ENCODE measurements at places on chromosomes 1 and 21.

GRCh38 chr1:31755850-31756492, 8.2 kb downstream of the ADGRB2 start:
- no peak for DNase-seq

DNA sequence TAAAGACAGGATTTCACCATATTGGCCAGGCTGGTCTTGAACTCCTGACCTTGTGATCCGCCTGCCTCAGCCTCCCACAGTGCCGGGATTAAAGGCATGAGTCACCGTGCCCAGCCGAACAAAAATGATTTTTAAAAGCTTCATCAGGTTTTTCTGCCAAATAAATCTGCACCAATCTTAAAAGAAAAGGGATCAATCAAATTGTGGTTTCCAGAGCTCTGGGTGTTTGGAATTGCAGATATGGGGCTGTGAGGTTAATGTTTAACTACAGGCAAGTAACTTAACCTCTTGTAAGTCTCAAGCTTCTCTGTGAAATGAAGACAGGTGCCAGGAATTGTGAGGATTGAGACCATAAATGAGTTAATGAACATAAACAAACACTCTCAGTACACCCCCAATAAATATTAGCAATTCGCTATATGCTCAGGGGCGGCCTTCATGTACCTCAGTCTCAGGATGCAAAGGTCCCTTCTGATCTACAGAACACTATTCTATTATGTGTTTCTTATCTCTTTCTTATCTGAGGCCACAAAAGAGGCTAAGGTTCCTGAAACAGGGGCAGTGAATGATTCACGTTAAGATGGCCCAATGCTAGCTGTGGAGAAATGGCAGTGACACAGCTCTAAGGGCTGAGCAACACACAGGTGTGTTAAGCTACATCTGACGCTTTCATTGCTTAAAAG, 7.1 kb upstream of the GNPAT start:
- DNase-seq = no peak

- no peak for DNase-seq
These were observed 24.9 kb downstream of the PHGDH start for GRCh38 chr1:119736649-119737039.

- no peak for DNase-seq
These were observed 163.7 kb downstream of the NTPCR start for GRCh38 chr1:233114159-233114558.

GRCh38 chr1:20093940-20094391, 24.0 kb downstream of the PLA2G5 start:
- no peak for DNase-seq

GRCh38 chr1:189706594-189706993, 771.1 kb downstream of the BRINP3 start:
- DNase-seq = no peak

- no peak for DNase-seq
These were observed 165.1 kb downstream of the UCK2 start for GRCh38 chr1:165992533-165992932.

- no peak for DNase-seq
These were observed 8.5 kb upstream of the FYB2 start for GRCh38 chr1:56827711-56828110.

DNA sequence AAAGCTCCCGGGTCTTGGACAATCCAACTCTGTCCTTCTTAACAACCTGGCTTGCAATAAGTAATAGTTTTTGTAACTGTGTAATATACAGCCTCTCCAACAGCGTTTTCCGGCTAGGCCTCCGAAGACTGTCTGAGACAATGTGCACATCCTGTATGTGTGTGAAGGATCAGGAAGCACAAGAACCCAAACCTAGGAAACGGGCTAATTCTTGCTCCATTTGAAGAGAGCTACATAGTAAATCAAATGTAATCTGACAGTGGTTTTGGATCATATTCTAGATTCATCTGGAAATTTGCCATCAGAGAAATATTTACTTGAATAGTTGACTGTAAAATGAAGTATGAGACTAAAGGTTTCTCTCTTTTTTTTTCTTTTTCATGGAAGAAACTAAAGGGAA, 1.2 kb downstream of the GPR52 start:
- no peak for DNase-seq

DNA sequence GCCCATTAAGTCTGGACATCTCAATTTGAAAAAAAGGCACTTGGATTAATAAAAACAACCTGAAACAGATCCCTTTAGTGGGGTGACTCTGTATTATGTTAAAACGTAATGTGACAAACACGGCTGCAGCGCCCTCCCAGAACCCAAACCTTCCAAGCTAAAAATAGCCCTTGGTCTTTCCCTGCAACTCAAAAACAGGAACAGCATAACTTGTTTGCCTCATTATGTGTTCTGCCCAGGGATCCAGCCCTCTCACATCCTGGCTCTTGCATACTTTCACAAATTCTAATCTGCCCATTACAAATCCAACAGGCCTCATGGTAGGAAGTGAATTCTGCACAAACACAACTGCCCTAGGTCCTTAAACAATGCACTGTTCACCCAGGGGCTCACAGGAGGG, 94.7 kb upstream of the GADD45A start:
- DNase-seq = no peak

GRCh38 chr21:43899307-43900077, 34.5 kb downstream of the AGPAT3 start:
- no peak for DNase-seq

DNA sequence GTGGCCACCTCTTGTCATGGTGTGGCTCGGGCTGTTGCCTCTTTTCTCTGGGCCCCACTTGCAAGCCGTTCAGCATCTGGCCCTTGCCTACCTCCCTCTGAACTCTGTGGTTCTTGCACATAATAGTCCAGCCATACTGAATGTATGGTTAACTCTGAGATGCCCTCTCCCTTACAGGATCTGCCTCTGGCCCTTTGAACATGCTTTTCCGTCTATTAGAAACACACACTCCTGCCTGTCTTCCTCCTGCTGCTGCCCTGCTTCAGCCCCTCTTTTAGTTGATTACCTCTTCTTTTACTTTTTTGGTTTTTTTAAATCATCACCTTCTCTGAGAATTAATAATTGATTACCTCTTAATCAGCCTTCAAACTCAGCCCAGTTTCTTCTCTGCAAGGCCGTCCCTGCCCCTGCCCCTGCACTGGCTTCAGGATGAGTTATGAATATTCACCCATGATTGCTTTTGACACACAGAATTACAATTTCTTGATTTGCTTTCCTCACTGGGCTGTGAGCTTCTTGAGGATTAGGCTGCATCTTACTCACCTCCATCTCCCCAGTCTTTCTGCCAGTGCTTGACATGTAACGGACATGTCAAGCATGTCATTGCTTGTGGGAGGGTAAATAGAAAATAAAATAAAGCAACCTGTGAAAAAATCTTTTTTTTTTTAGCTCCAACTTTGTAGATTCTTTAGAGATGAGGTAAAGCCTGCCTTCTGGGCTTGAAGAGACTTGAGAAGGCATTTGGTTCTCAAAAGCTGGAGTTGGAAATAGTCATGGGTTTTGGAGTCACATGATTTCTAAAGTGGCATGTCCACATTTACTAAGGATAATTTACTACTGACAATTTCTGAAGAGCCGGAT, 158.3 kb downstream of the PLXNA2 start:
- DNase-seq = no peak

GRCh38 chr1:41698916-41699860, 214.7 kb upstream of the EDN2 start:
- DNase-seq = no peak

GRCh38 chr1:39385067-39385988, 106.1 kb upstream of the BMP8A start:
- DNase-seq = no peak

DNA sequence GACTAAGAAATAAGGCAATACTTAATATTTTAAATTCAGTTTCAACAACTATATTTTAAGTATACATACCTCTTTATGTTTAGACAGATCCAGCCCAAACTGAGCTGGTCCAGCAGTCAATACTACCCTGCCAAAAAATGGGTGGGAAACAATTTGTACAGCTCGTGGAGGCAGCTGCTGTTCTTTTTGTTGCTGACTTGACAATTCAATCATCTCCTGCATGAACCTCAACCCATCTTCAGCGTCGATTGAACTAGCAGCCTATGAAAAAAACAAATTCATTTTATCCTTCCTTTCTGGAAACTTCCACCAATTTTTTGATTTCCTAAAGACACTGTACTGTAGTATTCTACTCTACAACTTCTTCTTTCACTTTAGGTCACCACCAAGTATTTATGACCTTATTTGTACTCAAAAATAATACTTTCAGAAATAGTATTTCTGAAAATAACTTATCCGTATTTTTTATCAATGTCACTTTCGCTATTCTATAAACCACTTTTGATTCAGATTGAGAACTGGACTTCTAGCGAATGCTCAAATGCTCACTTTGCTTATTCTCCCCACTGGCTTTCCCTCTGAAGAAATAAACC, 46.5 kb downstream of the EDEM3 start:
- DNase-seq = no peak

DNA sequence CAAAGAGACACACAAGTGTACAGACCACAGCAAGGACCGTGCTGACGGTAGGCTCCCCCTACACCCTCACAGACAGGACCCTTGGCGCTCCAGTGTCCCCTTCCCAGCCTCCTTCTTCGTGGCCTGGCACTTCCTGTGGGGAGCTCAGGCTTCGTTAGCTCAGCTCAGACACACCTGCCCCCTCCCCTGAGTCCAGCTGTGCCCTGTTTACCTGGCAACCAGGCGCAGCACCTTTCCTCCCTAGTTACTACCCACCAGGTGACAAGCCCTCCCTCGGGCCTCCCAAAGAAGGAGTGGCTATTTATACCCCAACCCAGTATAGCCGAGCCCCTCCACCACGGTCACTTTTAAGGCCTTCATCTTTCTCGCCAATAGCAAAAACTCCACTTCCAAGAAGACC, 4.7 kb downstream of the CELF3 start:
- DNase-seq = no peak

- DNase-seq = no peak
These were observed 757.1 kb downstream of the KCNT2 start for GRCh38 chr1:195851016-195851601.

- no peak for DNase-seq
These were observed 20.8 kb downstream of the SLC6A17 start for GRCh38 chr1:110170766-110171733.

DNA sequence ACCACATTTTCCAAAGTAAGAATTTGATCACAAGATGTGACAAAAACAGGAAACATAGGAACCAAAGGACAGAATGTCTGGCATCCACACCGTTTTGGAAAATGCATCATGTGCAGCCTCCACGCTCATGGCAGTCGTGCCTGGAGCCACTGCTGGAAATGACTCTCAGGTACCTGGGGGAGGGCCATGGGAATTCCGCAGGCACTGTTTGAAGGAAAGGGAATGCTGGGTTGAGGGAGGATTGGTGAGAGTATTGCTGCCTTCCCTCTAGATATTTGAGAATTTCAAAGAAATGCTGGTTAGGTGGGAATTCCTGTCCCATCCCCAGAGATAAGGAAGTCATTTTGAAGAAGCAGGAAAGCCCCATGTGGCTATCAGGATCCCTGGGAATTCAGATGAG, 10.8 kb downstream of the SLAMF1 start:
- DNase-seq = no peak

GRCh38 chr1:186487163-186487562, 26.2 kb upstream of the PDC start:
- no peak for DNase-seq

DNA sequence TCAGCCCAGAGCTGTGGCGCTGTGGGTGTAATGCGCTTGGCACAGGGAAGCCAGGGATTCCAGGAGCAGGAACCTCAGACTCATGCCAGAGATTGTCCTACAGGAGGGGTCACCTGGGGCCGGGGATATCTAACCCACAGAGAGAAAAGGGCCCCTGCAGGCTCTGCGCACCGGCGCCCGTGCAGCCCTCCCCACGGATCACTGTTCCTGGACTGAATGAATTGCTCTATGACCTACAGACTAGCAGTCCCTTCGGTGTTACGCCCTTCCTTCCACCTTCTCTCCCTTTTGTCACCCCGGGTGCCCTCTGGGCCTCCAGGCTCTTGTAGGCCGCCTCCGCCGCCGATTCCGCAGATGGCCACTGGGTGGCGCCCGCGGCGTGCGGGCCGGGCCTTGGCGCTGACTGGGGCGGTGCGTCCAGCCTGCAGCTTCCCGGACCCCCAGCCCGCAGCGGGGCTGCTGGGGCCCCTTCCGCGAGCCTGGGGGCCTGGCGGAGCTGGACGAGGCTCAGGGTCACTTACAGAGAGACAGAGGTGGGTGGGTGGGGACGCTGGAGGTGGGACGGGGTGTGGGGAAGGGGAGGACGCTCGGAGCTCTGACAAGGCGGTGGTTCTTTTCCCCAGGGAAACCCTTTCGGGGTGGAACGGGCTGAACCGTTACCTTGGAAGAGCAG, 101.3 kb downstream of the IER5 start:
- DNase-seq = peak; percentile 69

DNA sequence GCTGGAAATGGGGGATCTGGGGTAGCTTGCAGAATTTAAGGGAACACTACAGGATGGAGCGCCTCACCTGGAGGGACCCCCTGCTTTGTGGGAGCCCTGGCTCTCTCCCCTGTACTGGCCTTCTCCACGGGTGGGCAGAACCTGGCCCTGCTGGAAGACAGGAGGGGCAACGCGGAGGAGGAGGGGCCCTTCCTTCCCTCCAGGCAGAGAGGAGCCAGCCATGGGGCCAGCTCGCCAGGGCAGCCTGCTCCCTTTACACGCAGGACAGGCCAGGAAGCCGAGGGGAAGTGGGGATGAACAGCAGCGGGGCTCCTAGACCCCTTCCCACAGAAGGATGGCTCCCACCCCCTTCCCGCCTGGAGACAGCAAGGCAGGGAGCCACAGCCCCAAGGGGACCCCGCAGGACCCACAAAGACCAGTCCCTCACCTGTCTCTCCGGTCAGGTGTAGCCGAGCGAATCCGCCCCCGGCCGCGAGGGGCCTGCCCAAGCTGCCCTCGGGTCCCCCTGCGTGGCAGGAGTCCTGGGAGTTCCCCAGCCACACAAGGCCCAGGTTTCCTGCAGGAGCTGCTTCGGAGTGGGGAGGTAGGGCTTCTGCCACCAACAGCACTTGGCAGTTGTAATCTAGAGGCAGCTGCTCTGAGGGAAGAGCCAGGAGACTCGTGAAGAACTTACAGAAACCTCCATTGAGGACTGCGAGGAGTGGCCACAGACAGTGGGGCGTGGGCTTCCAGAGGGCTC, 1.6 kb upstream of the SLC19A1 start:
- DNase-seq = peak; percentile 8

GRCh38 chr1:15703562-15703961, 19.4 kb downstream of the PLEKHM2 start:
- no peak for DNase-seq

GRCh38 chr1:21626921-21627339, 42.2 kb downstream of the RAP1GAP start:
- DNase-seq = no peak

- no peak for DNase-seq
These were observed 143.7 kb downstream of the LRIG2 start for GRCh38 chr1:113216664-113217063.

GRCh38 chr1:55512466-55512865, 297.3 kb upstream of the USP24 start:
- DNase-seq = no peak

All from DND-41 (cell line).